Activated CD8-positive, alpha-beta memory T cell treated with anti-CD3 and anti-CD28 coated beads, Interleukin-2, amount 50 U/mL, for 48 hours (primary cell): ENCODE measurements at places on chromosomes 12 and 14.

DNA sequence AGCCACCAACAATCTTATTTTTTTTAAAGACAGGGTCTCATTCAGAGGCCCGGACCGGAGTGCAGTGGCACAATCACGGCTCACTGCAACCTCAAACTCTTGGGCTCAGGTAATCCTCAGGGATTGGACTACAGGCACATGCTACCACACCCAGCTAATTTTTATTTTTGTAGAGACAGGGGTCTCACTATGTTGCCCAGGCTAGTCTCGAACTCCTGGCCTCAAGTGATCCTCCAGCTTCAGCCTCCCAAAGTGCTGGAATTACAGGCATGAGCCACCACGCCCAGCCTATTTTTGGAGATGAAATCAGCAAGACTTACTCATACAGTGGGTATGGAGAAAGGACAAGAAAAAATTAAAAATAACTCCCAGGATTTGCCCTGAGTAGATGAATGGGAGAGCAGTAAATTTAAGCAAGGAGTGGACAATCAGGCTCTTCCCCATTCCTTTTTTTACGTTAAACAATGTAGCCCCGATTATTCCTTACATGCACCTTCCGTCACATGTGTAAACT is 13.2 kb downstream of the FMNL3 start:
- no peak for DNase-seq

DNA sequence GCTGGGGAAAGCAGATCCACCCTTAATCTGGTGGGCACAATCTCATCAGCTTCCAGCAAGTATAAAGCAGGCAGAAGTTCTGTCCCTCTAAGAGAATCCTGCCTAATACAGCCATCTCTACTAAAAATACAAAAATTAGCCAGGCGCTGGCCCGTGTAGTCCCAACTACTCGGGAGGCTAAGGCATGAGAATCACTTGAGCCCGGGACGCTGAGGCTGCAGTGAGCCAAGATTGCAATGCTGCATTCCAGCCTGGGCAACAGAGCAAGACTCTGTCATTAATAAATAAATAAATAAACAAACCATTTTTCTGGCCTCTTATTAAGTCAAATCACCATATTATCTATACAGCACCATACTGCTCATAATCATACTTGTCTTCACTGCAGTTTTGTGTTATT is 111.2 kb downstream of the MED13L start:
- DNase-seq, result no peak

DNA sequence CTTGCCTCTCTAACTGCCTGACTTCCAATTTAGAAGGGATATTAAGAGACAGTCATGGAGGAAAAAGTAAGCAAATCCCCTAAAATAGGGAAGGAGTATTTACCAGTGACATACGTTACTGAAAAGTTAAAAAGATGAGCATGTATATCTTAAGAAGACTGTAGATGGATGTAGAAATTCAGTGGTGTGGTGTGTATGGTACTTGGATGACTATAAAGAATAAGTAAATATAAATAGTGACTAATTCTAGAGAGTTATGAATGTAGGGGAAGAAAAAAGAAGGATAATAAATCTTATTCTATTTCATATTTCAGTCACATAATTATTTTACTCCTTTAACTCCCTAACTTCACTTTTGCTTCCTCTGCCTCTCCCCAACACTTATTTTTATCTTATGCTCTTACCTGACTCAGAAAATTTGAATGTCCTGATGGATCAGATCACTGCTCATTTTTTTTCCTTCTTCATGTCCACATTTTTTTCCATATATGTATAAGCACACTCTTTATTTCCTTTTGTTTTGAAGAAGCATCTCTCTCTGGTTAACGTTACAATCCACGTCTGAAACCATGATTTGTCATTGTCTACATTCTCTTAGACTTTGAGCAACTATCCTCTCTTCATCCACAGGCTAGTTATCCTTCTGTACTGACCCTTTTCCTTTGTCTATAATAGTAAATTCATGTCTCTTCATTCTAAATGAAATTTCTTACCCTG is 422.7 kb upstream of the SYT1 start:
- DNase-seq, result no peak

GRCh38 chr12:67981287-67982162 is 7.7 kb upstream of the IFNG-AS1 start:
- no peak for DNase-seq
